ENCODE measurements at places on chromosomes 16 and 17. TPM values are rescaled to one million over a fixed set of nuclear protein-coding genes. Genes with fewer than 3 reads are reported as not detected.

Gene TADA2A
- total RNA-seq: 24.7 TPM

Gene RGS11
- not detected for total RNA-seq

- H3K4me1 ChIP-seq: peaks cover 32% of the 10 kb centered on the region
- DNase-seq: no peak
- H3K4me3 ChIP-seq: peak overlapping the region; percentile 48
- H3K27ac ChIP-seq: peak overlapping the region; percentile 20
- peaks cover 38% of the 10 kb centered on the region for H3K36me3 ChIP-seq
Observed at GRCh38 chr17:17079336-17079735, 37.1 kb downstream of the MPRIP start.

- H3K27me3 ChIP-seq: peaks cover 4% of the 10 kb centered on the region
- peaks cover 8% of the 10 kb centered on the region for H3K36me3 ChIP-seq
- DNase-seq: peak; percentile 31
- peak overlapping the region; percentile 90 for H3K27ac ChIP-seq
- peak overlapping the region; percentile 88 for H3K4me3 ChIP-seq
- peaks cover 15% of the 10 kb centered on the region for H3K4me1 ChIP-seq
Observed at GRCh38 chr16:68310437-68310773, 341 bp downstream of the SLC7A6OS start.

DNA sequence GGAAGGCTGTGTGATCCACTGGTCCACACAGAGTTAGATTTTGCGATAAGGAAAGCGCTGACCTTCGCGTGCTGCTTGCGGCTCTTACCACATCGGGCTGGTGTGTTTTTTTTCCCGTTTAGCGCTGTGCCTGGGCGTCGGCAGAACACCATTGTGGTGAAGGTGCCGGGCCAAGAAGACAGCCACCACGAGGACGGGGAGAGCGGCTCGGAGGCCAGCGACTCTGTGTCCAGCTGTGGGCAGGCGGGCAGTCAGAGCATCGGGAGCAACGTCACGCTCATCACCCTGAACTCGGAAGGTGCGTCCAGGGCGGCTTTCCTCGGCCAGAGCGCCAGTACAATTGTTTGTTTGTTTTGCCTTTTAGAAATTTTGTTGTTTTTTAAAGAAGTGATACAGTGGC is 54.7 kb downstream of the BANP start:
- no peak overlapping the region for H3K4me3 ChIP-seq
- H3K27ac ChIP-seq: no peak overlapping the region
- DNase-seq: no peak

- H3K27ac ChIP-seq: peak overlapping the region; percentile 18
- H3K4me1 ChIP-seq: peaks cover 30% of the 10 kb centered on the region
- peaks cover 23% of the 10 kb centered on the region for H3K27me3 ChIP-seq
Observed at GRCh38 chr17:79795795-79796443, 958 bp downstream of the CBX8 start.

- peaks cover 12% of the 10 kb centered on the region for H3K4me1 ChIP-seq
- H3K27me3 ChIP-seq: peaks cover 6% of the 10 kb centered on the region
- H3K36me3 ChIP-seq: peaks cover 3% of the 10 kb centered on the region
Observed at GRCh38 chr16:67399218-67399733, 6.0 kb upstream of the TPPP3 start.

Gene BRICD5
- total RNA-seq: 21.1 TPM

- H3K36me3 ChIP-seq: peaks cover 7% of the 10 kb centered on the region
- H3K4me3 ChIP-seq: no peak overlapping the region
- peaks cover 28% of the 10 kb centered on the region for H3K4me1 ChIP-seq
- no peak for DNase-seq
- peaks cover 5% of the 10 kb centered on the region for H3K27me3 ChIP-seq
Observed at GRCh38 chr17:4845118-4845517, 12.0 kb downstream of the MINK1 start.

GRCh38 chr17:65433157-65433556 is 128.3 kb downstream of the AXIN2 start:
- no peak for DNase-seq
- no peak overlapping the region for H3K4me3 ChIP-seq
- H3K27me3 ChIP-seq: no peaks in the 10 kb centered on the region
- no peak overlapping the region for H3K27ac ChIP-seq
- H3K36me3 ChIP-seq: no peaks in the 10 kb centered on the region
- H3K4me1 ChIP-seq: no peaks in the 10 kb centered on the region

Gene SECTM1
- not detected for total RNA-seq

GRCh38 chr16:69839798-69840409 is 77.8 kb downstream of the WWP2 start:
- H3K4me1 ChIP-seq: peaks cover 3% of the 10 kb centered on the region
- DNase-seq: no peak
- H3K36me3 ChIP-seq: no peaks in the 10 kb centered on the region
- no peak overlapping the region for H3K27ac ChIP-seq
- peaks cover 1% of the 10 kb centered on the region for H3K27me3 ChIP-seq
- no peak overlapping the region for H3K4me3 ChIP-seq

GRCh38 chr16:84979516-84979915 is 31.8 kb downstream of the ZDHHC7 start:
- peaks cover 31% of the 10 kb centered on the region for H3K36me3 ChIP-seq
- H3K4me3 ChIP-seq: no peak overlapping the region

- H3K4me3 ChIP-seq: peak overlapping the region; percentile 89
- H3K27me3 ChIP-seq: peaks cover 13% of the 10 kb centered on the region
- peaks cover 5% of the 10 kb centered on the region for H3K4me1 ChIP-seq
- no peak for DNase-seq
- peak overlapping the region; percentile 64 for H3K27ac ChIP-seq
- H3K36me3 ChIP-seq: no peaks in the 10 kb centered on the region
Observed at GRCh38 chr16:25690552-25691143, 1.1 kb upstream of the HS3ST4 start.

GRCh38 chr16:49499869-49500610 is 126.4 kb downstream of the C16orf78 start:
- H3K27me3 ChIP-seq: peaks cover 10% of the 10 kb centered on the region
- no peak overlapping the region for H3K4me3 ChIP-seq
- DNase-seq: no peak
- no peak overlapping the region for H3K27ac ChIP-seq

Gene IRX3
- 30.5 TPM for total RNA-seq

DNA sequence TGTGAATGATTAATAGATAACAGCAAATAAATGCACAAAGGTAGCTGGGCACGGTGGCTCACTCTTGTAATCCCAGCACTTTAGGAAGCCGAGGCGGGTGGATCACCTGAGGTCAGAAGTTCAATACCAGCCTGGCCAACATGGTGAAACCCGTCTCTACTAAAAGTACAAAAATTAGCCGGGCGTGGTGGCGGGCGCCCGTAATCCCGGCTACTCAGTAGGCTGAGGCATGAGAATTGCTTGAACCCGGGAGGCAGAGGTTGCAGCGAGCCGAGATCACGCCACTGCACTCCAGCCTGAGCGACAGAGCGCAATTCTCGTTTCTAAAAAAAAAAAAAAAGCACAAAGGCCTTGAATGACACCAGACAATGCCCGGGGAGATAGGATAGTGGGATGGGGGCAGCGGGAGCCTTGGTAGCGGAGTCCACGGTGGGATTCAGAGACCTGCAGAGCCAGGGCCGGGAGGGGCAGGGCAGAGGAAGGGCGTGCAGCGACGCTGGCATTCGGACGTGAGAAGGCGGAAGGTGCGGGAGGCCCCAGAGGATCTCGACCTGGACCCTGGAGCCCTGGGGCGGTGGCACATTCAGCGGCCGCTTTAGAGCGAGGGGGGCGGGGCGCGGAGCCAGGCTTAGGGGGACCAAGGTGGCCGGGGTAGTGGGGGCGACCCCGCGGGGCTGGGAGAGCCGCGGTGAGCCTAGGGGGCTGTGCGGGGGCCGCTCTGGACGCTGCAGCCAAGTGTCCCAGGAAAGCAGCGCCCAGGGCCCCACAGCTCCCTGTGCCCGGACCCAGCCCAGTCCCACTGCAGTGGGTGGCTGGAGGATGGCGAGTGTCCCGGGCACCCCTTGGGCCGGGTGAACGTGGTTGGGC is 999 bp upstream of the FLYWCH2 start:
- peak overlapping the region; percentile 19 for H3K27ac ChIP-seq
- H3K4me3 ChIP-seq: peak overlapping the region; percentile 92
- H3K4me1 ChIP-seq: peaks cover 6% of the 10 kb centered on the region
- peaks cover 11% of the 10 kb centered on the region for H3K36me3 ChIP-seq

- no peak overlapping the region for H3K4me3 ChIP-seq
- DNase-seq: no peak
- peaks cover 20% of the 10 kb centered on the region for H3K4me1 ChIP-seq
Observed at GRCh38 chr17:34386697-34387550, 23.9 kb upstream of the CCL1 start.

DNA sequence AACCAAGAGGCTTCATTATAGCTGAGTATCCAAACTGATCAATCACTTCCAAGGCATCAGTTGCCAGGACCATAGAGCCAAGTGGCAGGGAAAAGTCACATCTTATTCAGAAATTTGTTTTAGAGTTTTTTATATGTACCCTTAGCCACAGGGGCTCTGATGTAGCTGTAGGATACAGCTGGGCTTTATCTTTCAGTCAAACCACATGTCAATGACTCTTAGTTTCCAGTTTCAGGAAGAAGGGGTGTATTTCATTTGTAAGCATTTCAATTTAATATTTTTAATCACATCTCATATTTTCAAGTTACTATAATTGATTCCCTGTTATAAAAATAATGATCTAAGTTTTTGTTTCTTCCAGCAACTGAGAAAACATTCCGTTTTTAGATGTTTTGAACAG is 2.9 kb upstream of the FLCN start:
- no peak for DNase-seq
- H3K36me3 ChIP-seq: peaks cover 4% of the 10 kb centered on the region

Gene G6PC1
- not detected for total RNA-seq

DNA sequence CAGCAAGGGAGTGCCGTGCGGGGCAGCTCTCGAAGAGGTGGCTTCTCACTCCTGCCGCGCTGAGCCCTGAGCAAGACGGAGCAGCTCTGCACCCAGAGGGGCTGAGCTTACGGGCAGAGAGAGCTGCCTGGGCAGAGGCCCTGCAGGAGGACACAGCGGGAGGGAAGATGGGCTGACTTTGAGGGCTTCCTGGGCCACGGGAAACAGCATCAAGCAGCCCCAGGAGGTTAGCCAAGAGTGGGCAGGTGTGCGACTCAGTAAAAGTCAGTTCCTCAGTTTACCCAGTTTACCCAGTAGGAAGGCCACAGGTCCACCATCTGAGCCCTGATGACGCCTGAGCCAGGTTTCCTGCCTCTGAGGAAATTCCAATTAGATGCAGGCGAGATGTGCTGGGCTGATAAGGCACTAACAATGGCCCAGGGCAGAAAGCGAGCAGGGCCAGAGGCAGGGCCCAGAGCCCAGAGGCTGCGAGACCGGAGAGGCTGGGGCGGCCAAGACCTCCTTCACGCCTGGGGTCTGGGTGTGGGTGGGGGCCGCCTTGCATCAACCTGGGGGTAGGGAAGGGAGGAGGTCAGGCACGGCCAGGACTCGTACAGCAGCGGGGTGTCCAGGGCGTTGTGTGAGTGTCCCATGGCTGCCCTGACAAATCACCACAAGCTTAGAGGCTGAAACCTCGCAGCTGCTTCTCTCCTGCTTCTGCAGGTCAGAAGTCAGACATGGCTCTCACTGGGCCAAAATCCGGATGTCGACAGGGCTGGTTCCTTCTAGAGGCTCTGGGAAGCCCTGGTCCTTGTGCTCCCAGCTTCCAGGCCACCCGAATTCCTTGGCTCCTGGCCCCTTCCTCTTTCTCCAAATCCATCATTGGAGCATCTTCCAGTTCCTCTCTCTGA is 32.0 kb upstream of the CIBAR2 start:
- H3K4me1 ChIP-seq: peaks cover 50% of the 10 kb centered on the region
- peaks cover 14% of the 10 kb centered on the region for H3K27me3 ChIP-seq
- peak overlapping the region; percentile 77 for H3K27ac ChIP-seq
- peak overlapping the region; percentile 54 for H3K4me3 ChIP-seq

GRCh38 chr17:75266316-75267152 is 4.5 kb downstream of the MIF4GD start:
- DNase-seq: no peak
- peak overlapping the region; percentile 96 for H3K27ac ChIP-seq
- peaks cover 49% of the 10 kb centered on the region for H3K4me1 ChIP-seq
- H3K4me3 ChIP-seq: peak overlapping the region; percentile 51
- H3K36me3 ChIP-seq: peaks cover 8% of the 10 kb centered on the region

DNA sequence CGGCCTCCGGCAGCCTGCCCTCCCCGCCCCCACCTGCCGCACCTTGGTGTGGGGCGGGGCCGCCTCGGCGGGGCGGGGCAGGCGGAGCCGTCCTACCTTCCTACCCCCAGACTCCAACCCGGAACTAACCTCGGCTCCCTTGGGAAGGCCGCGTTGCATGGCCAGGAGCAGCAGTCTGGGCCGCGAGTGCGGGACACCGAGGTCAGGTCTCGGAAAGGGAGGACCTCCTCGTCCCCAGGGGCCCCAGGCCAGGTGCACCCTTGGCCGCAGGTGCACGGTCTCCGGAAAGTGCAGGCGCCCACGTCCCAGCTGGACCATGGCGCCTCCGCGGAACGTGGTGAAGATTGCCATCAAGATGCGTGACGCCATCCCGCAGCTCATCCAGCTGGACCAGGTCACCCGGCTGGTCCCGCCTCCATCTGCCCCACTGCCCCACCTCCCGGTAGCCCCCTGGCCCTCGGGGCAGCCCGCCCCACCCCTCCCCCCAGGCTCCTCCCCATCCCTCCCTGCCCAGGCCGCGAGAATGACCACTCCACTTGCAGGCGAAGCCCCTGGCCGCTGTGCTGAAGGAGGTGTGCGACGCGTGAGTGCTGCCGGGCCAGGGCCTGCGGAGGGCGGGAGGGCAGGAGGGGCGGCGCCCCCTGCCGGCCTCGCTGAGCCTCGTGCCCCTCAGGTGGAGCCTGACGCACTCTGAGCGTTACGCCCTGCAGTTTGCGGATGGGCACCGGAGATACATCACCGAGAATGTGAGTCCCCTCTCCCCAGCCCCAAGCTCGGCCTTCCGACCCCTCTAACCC is at the start of gene ELMO3:
TSS of gene ELMO3 (plus strand) at position 121 of the 797 bp plus-strand sequence. CDS start at position 317, 196 bp downstream.
- H3K4me3 ChIP-seq: peak within 1 kb of the TSS; percentile 82
- H3K27ac ChIP-seq: peak within 1 kb of the TSS; percentile 24
- peaks cover 25% of the 10 kb centered on the region for H3K36me3 ChIP-seq

DNA sequence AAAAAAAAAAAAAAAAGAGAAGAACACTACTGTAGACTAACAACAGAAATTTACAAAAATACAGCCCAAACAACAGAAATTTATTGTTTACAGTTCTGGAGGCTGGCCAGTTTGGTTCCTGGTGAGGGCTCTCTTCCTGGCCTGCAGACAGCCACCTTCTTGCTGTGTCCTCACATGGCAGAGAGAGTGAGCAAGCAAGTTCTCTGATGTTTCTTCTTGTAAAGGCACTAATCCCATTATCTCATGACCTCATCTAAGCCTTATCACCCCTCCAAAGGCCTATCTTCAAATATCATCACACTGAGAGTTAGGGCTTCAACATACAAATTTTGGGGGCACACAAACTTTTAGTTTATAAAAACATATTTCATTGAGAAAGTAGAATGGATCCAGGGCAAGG is 7.3 kb downstream of the ARSG start:
- H3K27ac ChIP-seq: no peak overlapping the region
- H3K4me3 ChIP-seq: no peak overlapping the region
- H3K36me3 ChIP-seq: no peaks in the 10 kb centered on the region
- H3K4me1 ChIP-seq: peaks cover 54% of the 10 kb centered on the region
- H3K27me3 ChIP-seq: peaks cover 2% of the 10 kb centered on the region

Gene CRYBA1
- total RNA-seq: not detected

GRCh38 chr16:87303431-87303930 is 13.7 kb downstream of the C16orf95 start:
- H3K36me3 ChIP-seq: peaks cover 6% of the 10 kb centered on the region
- no peak overlapping the region for H3K4me3 ChIP-seq
- no peak overlapping the region for H3K27ac ChIP-seq
